Stimulated activated CD8-positive, alpha-beta memory T cell treated with anti-CD3 and anti-CD28 coated beads, Interleukin-4, amount 100 ng/mL, for 1 hour (primary cell): ENCODE measurements at places on chromosomes 4 and X.
A peak's percentile ranks its signal among the peaks of the same experiment; 100 is the strongest.

- no peak for DNase-seq
These were observed 129.7 kb upstream of the ZFP42 start for GRCh38 chr4:187865914-187866313.

GRCh38 chr4:22500831-22501714, 14.8 kb downstream of the ADGRA3 start:
- DNase-seq: no peak

- no peak for DNase-seq
These were observed 488 bp downstream of the NAP1L5 start for GRCh38 chr4:88697141-88697540.

DNA sequence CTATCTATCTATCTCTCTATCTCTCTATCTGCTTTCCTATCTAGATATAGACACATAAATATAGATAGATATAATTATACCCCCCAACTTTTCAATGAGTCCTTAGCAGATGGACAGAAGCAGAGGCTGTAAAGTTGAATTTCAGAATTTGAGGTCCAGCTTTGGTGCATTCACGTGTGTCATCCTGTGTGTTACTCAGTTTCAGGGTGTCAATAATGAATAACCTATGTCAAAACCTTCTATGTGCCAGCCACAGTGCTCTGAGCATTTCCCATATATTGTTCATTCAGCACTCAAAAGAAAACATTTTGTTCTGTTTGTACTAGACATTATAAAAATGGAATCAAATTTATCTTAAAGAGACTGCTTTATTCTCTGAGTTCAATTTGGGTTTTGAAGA, 310.0 kb downstream of the ARHGAP24 start:
- DNase-seq: no peak

- DNase-seq: peak; percentile 4
These were observed 395.2 kb downstream of the MID1IP1 start for GRCh38 chrX:39196192-39197102.

DNA sequence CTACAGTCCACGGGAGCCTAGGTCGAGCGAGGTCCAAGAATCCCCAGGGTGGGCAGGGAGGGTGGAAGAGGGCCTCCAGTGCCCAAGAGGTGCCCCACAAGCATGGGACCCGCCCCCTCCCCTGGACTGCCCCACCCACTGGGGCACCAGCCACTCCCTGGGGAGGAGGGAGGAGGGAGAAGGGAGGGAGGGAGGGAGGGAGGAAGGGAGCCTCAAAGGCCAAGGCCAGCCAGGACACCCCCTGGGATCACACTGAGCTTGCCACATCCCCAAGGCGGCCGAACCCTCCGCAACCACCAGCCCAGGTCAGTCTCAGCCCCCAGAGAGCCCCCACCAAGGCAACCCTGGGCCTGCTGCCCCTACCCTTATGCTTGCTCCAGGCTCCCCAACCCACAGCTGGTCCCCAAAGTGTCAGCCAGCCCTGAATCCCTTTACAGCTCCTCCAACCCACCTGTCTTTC, at the start of gene GATA1:
GATA1 (plus strand) TSS at position 250 of the 460 bp plus-strand sequence. CDS start 4,520 bp downstream, outside the sequence.
- DNase-seq: no peak

- DNase-seq: no peak
These were observed 48.0 kb downstream of the TSPAN5 start for GRCh38 chr4:98610431-98610830.

DNA sequence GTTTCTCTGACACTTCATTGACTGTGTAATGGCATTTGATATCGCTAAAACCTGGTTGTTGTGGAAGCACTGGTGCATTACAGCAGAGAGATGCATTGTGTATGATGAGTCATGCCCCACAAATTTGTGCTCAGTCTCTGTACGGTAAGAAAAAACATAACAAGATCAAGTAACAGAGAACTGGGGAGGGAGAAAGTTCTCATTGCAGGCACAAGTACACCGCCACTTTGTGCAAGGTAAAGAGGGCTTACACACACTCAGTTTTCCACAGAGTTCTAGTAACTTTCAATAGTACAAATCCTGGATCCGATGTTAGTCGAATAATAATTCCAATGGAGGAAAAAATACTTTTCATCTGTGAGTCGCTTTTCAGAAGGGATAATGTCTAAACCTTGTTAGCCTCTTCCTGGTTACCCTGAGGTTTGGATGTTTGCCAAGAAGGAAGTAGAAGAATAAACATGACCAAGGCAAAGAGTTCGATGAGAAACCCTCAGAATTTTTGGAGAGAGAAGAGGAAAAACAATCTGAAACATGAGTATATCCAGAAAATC, 512.5 kb upstream of the SLIT2 start:
- no peak for DNase-seq

DNA sequence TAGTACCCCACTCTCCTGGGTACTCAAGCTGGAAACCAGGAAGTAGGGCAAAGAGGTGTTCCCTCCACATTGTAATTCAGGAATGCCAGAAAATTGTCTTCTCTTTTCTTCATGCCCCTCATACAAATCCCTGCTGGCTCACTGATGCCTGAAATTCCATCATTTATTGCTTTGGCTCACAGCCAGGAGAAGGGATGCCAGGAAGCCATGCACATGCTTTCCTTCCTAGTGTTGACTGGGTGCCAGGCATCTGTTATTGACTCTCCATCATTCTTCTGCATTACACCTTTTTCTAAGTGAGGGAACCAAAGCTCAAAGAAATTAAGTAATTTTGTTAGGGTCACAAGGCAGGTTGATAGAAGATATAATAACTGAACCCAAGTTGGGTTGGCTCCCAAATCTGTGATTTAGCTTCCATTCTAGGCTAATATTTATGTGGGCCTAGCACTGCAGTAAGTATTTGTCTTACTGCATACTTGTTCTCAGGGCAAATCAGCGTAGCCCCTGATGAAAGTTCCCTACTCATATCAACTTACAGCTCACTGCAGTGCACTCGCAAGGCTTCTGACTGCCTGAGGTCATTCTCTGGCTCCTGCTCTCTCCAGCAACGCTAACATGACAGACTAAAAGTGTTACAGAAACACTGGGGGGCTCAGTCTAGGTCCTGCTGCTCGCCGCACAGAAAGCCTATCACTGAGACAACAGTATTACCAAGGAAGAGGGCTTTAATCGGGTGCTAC, 89.0 kb downstream of the TRAPPC11 start:
- no peak for DNase-seq

- no peak for DNase-seq
These were observed 42.8 kb downstream of the IL13RA1 start for GRCh38 chrX:118770133-118770760.

DNA sequence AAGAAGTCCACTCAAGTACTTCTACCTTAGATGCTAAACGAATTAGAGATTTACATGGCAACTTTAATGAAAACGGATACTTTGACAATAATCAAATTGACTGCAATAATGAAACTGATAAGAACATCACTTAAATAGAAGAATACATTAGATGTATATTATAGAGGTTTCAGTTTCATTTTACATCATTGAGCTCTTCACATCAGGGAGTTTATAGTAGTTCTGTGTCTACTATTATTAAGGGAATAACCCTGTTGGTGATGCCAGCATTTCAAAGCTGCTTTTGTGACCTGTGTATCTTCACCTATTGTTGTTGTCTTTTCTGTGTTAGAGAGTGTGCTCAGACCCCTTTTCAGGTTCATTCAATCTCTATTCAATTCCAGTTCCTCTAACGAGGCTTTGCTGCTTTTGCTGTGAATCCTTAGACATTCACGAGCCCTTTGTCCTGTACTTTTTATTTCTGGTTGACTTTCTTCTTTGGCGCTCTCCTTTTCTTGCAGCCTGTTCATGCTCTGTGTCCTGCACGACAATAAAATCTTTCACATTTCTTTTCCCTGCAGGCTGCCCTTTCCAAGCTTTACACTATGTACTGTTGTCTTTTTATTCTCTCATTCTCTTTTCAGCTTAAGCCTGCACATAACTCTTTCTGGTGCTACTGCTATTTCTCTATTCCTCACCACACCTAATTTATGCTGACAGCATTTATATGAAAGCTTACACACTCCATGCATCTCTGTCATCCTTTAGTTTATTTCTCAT, 232.1 kb downstream of the CPE start:
- no peak for DNase-seq

- DNase-seq: no peak
These were observed 5.9 kb downstream of the ADD1 start for GRCh38 chr4:2849267-2850152.

- no peak for DNase-seq
These were observed 17.2 kb downstream of the PROM1 start for GRCh38 chr4:16066586-16067128.

GRCh38 chr4:16707874-16708273, 190.6 kb downstream of the LDB2 start:
- DNase-seq: no peak

DNA sequence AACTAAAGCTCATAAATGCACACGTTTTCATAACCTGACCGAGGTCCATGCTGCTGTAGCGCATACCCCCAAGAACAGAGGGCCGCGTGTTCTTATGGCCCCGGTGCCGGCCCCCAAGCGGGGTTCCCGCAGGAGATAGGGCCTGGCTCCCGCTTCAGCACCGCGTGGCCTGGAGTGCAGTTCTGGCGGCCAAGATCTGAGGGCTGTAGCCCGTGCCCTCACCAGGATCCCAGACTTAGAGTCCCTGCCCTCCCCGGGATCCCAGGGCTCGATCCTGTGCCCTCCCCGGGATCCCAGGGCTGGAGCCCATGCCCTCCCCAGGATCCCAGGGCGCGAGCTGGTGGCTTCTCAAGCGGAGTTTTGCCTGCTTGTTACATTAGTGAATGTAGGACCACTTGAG, 1.0 kb upstream of the GRPEL1 start:
- DNase-seq: no peak

- no peak for DNase-seq
These were observed 239.2 kb upstream of the GRID2 start for GRCh38 chr4:92064574-92064973.

DNA sequence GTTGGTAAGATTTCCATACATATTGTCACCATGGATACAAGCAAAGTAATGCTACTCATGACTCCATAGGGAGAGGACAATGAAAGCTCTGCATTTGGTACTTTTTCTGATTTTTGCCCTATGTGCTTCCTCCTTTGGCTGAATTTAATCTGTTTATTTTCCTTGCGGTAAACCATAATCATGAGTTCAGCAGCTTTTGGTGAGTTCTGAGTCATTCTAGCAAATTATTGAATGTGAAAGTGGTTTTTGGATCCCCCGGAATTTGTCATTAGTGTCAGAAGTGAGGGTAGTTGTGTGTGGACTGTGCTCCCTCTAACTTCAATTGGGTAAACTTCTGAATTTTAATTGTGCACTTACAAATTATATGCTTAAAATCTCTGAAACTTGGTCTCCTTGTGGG, 170.3 kb downstream of the MOSPD2 start:
- no peak for DNase-seq

- DNase-seq: no peak
These were observed 81.8 kb downstream of the TRIML1 start for GRCh38 chr4:188221090-188221489.

- no peak for DNase-seq
These were observed 37.4 kb downstream of the CCKAR start for GRCh38 chr4:26452565-26453531.

- no peak for DNase-seq
These were observed 226.2 kb downstream of the HS6ST2 start for GRCh38 chrX:132732236-132732635.

- no peak for DNase-seq
These were observed 75.9 kb downstream of the SLC9A7 start for GRCh38 chrX:46683048-46683447.

DNA sequence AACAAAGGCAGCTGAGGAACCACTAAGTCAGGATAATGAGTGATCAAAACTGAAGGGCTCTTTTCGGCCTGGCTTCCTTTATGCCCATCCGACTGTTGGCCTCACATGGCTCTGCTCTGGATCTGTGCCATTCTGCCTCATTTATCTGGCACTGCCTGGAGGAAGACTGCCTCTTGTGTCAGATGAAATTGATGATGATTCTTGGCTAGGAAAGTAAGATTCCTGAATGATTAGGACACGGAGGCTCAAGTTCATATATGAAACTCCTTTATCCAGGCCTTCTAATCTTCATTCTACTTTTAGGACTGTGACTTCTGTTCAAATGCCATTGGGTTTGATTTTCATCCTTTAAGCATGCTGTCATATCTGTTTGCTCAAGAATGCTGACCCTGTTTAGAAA, 475.4 kb upstream of the RPS6KA3 start:
- DNase-seq: no peak

- no peak for DNase-seq
These were observed 19.1 kb downstream of the SH3BP2 start for GRCh38 chr4:2811830-2812611.

- DNase-seq: no peak
These were observed 167.5 kb downstream of the DCTD start for GRCh38 chr4:182749667-182750167.

GRCh38 chr4:169272265-169272886, 1.6 kb upstream of the SH3RF1 start:
- DNase-seq: no peak

- DNase-seq: no peak
These were observed 42.2 kb downstream of the PPM1K start for GRCh38 chr4:88242144-88242543.

DNA sequence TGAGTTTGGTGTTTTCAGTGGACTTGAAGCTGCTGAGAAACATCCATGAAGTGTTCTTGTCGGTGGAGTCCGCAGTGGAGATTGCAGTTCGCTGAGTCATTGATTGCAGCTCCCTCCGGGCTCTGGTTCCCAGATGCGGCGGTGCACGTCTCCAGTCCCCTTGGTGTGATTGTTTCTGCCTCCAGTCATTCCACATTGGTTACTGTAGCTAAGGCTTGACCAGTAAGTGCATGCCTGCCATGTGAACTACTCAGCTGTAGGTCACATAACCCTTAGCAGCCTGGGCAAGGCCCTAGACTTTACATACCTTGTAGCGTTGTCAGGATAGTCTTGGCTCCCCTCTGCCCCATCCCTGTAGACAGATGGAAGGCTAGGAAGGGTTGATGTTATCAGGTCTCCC, 53.8 kb upstream of the CLCN4 start:
- DNase-seq: no peak

DNA sequence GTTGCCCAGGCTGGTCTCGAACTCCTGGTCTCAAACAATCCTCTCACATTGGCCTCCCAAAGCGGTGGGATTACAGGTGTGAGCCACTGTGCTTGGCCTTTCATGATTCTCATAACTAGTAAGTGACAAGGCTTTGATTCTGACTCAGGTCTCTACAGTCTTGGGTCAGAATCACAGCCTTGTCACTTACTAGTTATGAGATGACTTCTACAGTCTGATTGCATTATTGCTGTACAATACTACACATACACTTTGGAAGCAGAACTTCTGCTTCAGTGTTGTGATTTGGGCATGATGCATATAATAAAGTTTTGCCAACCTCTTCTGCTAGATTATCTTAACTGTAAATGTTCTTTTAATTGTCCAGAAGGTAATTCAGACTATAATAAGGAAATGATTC, 123.3 kb downstream of the KDM6A start:
- DNase-seq: no peak

- DNase-seq: no peak
These were observed 7.0 kb downstream of the LRCH2 start for GRCh38 chrX:115226929-115227328.

GRCh38 chr4:106109929-106110328, 206.1 kb downstream of the TBCK start:
- no peak for DNase-seq

- no peak for DNase-seq
These were observed 55.7 kb upstream of the CLNK start for GRCh38 chr4:10740251-10740650.
